ENCODE measurements at places on chromosomes 6 and 20. TPM values are rescaled to one million over a fixed set of nuclear protein-coding genes. Genes with fewer than 3 reads are reported as not detected.

- DNase-seq: no peak
These were observed 275.0 kb upstream of the SPTLC3 start for GRCh38 chr20:12733811-12734210.

DNA sequence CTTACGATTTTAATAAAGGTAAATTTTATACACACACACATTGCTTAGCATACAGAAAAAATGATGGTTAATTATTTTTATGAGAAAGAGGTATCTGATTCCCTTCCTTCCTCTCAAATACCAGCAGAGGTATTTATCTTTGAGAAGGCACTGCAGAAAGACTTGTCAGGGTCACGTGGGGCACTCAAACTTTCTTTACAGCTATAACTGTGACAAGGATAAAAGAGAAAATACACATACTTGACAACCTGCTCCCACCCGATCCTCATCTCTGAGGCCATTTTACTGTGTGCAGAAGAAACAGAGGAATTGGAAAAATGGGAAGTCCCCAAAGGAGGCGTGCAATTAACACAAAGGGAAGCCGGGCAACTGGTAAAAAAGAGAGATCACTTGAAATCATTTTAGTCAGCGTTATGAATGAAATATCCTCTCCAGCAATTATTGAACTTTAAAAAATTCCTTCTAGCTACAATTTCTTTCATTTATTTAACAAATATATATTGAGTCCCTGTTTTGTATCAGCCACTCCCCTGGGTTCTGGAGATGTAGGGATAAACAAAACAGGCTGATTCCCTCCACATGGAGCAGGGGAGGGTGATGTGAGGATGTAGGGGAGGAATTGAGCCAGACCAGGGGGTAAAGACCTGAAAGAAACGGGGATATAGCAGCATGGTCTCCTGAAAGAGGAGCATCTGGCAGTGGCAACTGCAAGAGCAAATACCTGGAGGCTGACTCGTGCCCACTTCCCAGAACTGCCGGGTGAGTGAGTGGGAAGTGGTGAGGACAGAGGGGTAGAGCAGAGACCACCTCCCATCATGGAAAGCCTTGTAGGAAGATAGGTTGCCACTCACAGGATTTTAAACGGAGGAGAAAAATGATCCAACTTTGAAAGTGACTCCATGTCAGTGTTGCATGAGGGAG lies 510.3 kb downstream of the KIF16B start:
- no peak for DNase-seq

DNA sequence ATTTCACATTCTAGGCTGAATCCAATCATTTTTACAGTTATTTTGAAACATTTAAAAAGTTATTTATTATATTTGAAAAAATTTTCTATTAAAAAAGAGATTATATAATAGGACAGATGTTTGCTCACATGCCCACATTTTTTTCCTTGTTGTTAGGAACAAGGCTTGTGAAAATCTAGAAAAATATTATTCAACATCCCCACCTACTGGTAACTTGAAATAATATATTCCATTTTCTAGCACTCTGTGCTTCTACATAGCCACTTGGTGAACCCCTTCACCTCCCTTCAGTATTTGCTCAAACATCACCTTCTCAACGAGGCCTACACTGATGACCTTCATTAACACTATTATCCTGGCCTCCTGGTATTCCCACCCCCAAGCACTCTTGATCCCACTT lies 18.3 kb upstream of the GPRC6A start:
- no peak for DNase-seq

The KIAA1586 gene
- 44.3 TPM for total RNA-seq

The GRIK2 gene
- total RNA-seq: 2.8 TPM

The MAPK13 gene
- 6.6 TPM for total RNA-seq

The CUTA gene
- 163 TPM for total RNA-seq

GRCh38 chr6:125974214-125974866 lies 12.0 kb upstream of the TRMT11 start:
- no peak for DNase-seq
